ENCODE measurements at places on chromosomes 6 and 20.

- peak; percentile 10 for DNase-seq
These were observed 24.1 kb upstream of the MAP3K7 start for GRCh38 chr6:90610751-90611542.

DNA sequence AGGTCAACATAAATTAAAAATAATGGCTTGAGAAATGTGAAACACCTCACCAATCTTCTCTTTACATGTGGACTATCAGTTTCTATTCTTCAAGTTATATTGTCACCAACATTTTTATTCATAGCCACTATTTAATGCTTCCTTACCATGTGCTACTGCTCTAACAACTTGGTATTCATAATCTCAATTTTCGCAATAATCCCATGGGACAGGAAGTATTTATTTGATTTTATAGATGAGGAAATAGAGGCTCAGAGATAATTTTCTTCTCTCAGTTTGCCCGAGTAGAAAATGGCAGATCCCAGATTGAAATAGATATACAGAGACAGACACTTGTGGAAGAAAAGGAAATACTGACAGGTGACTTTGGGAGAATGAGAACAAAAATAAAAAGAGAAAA lies 66.6 kb downstream of the FAM83B start:
- DNase-seq = no peak

GRCh38 chr6:9540534-9541126 lies 874.2 kb downstream of the TFAP2A start:
- DNase-seq = no peak

DNA sequence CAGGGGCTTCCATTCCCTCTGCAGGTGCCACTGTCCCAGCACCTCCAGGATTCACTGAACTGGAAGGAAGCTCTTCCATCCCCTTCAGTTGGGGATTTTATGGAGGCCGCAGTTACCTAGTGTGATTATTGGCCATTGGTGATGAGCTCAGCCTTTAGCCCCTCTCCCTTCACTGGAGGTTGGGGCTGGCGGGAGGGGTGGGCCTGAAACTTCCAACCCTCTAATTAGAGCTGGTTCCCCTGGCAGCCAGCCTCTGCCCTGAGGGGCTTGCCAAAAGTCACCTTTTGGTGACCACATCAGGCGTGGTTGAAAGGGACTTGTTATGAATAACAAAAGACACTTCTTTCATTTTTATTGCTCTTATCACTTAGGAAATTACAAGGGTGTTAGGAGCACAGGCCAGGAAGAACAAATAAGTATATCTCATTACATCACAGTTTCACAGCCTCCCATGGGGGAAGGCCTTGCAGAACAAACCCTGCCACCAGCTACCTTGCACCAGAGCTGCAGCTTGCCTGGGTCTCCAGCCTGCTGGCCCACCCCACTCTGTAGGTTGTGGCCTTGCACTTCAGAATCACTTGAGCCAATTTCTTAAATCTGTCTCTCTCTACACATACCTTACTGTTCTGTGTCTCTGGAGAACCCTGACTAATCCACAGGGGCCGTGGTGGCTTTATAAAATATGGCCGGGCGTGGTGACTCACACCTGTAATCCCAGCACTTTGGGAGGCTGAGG lies 5.0 kb downstream of the PYGB start:
- DNase-seq = no peak

DNA sequence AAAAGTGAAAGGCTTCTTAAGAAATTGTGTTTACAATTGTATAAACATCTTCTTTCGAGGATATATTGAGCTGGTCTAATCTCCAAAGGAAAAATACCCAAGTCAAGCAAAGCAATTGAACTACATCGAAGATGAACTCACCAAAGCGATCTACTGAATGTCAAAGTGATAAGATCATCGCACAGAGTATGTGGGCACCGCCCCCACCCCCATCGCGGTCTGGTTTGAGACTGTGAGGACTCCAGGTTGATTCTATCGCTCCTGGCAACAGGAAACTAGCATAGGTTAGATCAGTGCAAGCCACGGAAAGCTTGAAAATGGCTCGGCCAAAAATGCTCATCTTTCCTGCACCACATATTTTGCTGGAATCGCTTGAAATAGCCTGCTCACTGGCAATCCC lies 133.2 kb upstream of the RPS6KA2 start:
- DNase-seq = no peak

DNA sequence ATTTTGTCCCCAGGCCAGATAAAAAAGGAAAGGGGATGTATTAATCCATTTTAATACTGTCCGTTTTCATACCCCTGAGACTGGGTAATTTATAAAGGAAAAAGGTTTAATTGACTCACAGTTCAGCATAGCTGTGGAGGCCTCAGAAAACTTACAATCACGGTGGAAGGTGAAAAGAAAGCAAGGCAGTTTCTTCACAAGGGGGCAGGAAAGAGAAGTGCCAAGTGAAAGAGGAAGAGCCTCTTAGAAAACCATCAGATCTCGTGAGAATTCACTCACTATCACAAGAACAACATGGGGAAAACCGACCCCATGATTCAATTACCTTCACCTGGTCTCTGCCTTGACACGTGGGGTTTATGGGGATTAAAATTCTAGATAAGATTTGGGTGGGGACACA lies 152.5 kb downstream of the IBTK start:
- no peak for DNase-seq

DNA sequence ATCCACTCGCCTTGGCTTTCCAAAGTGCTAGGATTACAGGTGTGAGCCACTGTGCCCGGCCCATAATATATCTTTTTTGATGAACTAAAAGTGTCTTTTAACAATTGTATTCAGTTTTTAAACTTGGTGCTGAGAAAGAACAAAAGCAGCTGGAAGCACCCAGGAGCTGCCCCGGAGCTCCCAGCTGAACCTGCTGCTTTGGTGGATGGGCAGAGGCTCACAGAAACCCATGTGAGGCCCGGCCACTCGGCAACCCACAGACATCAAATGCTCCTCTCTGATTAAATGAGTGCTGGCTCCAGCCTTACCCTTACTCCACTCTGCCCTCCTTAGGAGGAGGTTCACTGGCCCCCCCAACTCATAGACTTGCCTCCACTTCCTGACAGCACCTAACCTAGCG lies 59.4 kb upstream of the FRMD1 start:
- no peak for DNase-seq

DNA sequence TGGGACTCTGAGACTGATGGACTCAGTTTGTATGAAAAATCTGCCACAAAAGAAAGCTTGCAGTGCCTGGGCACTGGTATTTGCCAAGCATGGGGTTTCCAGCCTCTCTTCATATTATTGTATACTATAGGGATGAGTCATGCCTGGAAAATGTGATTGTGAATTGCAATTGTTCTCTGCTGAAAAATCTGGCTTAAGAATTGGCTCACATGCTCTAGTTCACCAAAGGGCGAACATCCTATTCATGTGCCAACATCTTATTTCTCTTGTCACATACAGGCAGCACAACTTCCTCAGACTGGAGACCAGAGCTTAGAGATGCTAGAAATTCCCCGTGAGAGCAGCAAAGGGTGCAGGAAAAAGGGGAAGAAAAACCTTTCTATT lies 103.6 kb upstream of the KCNK16 start:
- DNase-seq = no peak
